ENCODE measurements at places on chromosomes 7 and 10.

- no peak for DNase-seq
These were observed 438.6 kb upstream of the MGMT start for GRCh38 chr10:129028451-129028850.

DNA sequence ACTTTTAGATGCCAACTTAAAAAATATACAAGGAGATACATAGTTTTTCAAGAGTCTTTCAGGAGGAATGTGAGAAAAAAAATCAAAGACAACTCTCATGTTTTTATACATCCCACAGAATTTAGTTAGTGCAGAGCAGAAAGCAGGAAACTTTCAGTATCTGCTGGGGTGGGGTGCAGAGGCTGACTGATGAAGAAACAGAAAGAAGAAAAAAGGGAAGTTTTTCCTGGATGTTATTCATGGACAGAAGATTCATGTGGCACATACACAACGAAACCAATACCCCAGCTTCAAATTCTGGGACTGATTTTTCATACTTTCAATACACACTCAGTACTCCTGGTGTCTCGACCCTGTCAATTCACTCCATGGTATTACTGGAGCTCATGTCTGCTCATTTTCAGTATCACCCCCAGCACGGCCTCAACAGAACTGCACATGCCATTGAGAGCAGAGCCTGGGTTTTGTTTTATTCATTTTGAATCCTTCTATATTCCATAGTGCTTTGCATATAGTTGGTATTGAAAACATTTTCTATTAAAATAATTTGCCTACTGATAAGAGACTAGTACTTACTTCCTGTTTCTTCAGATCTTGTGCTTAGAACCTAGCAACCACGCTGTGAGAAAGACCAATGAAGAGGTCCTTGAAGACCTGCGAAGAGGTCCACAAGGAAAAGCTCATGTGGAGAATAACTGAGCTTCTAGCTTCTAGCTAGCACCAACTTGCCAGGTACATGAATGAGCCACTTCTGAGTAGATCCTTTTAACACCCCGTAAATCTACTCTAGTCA is 49.0 kb downstream of the NDUFB2 start:
- no peak for DNase-seq

DNA sequence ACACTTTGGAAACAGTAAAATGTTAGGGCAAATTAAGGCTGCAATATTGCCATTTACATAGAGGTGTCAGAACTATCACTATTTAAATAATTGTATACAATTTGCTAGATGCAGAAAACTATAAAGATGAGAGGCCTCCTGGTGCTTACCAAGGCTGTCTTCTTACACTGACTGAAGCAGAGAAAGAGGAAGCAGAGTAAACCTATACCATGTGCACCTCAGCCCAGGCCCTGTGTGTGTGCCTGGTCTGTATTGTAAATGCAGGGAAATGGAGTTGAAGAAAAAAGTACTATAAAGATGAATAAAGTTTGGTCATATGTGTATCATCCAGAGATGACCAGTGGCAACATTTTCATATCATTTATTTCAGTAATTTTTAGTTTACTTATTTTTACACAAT is 29.2 kb downstream of the ELMO1 start:
- DNase-seq = no peak

DNA sequence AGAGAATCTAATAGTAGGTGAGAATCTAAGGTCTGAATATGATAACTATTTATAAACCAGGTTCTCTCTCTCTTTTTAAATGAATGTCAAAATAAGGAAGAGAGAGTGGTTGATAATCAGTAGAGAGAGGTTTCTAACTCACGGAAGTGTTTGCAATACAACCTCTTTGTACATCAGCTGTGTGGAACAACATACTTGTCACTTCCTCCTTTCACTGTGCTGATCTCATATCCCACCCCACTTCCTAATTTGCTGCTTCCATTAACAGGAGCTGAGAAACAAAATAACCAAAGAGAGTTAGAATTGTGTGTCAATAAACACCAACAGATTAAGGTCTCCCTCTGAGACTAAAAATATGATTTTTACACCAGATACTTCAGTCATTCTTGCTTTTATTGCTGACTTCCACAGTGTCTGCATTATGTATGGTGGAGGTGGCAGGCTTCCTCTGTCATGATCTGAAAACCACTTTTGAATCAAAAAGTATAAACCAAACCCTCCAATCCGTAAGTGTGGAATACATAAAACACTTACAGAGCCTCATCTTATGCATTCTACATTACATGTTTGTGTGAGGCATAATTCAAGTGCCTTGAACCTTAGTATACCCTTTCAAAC is 25.0 kb downstream of the CACUL1 start:
- DNase-seq = no peak

GRCh38 chr10:106499448-106499847 is 665.1 kb downstream of the SORCS1 start:
- no peak for DNase-seq

DNA sequence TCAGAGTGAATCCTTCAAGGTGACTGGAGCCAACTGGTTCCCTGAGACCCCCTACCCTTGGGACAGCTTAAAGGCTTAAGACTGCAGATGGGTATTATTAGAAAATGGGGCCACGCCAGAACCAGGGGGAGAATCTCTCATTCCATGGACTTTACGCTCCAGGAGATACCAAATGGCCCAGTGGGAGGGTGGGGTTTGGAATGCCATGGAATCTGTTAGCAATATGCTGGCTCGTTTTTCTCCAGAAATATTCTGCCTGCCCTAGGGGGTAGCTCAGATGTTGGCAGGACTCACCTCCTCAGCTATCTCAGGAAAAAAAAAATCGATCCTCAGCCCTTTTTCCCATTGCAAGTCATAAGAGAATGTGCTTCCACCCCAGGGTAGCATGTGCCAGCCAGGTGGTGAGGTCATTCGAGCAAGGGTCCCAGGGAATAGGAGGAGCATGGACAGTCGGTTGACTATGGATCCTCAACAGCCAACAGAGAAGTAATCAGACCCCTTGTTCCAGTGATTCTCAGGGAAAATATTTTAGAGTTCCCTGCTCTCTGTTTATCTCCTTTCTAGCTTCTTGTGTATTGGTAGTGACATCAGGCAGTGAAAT is 22.9 kb downstream of the SVIL start:
- no peak for DNase-seq

Data from activated CD8-positive, alpha-beta memory T cell treated with anti-CD3 and anti-CD28 coated beads, Interleukin-2, amount 50 U/mL, for 48 hours (primary cell).